Effector CD4-positive, alpha-beta T cell (primary cell): ENCODE measurements at places on chromosomes 12 and 14.

DNA sequence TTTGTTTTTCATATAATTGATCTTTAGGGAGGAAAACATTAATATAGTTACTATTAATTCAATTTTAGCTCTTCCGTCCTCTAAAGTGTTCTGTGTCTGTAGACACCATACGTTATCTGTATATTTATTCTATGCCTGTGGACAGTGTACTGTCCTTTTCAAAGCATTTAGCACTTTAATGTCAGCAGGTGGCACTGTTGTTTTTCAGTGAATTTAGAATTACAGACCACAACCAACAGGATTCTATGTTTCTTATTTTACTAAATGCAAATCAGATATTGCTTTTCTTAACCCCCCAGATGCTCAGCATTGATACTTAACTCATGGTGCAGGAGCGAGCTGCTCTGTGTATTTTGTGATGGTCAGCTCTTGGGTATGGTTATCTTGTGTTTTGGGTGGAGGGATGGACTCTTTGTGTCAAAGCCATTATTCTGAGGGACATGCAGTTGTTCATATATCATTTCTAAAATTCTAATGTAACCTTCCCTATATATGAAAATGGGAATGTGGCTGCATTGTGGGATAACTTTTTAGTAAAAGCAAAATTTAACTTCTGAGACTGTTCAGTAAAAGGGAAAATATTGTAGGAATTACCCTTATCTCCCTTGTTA, 65.2 kb downstream of the PAPOLA start:
- DNase-seq = no peak

GRCh38 chr14:77917491-77918201, 117.7 kb downstream of the ADCK1 start:
- no peak for DNase-seq

DNA sequence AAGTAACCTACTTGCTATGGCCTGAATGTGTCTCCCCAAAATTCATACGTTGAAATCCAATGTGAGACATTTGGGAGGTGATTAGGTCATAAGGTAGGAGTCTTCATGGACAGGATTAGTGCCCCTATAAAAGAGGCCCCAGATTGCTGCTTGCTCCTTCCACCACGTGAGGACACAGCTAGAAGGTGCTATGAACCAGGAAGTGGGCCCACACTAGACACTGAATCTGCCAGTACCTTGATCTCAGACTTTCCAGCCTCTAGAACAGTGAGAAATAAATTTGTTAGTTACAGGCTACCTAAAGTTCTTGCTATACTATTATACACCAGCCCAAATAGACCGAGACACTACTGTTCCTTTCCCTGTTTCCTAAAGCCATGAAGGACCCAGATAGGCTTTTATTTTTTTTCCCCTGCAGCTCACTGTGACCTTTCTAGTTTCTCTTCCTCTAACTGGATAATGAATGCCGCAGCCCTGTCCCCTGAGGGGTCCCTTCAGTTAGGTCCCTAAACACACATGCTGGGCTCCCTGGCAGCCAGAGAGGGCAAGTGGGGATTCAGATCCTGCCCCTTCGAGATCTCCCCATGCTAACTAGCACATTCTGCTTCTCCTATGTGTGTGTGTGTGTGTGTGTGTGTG, 19.3 kb downstream of the SLC25A3 start:
- no peak for DNase-seq

- DNase-seq = peak; percentile 50
Measured at GRCh38 chr14:63853831-63854293, 1.1 kb downstream of the SYNE2 start.

GRCh38 chr12:115785548-115785947, 491.9 kb downstream of the MED13L start:
- no peak for DNase-seq

DNA sequence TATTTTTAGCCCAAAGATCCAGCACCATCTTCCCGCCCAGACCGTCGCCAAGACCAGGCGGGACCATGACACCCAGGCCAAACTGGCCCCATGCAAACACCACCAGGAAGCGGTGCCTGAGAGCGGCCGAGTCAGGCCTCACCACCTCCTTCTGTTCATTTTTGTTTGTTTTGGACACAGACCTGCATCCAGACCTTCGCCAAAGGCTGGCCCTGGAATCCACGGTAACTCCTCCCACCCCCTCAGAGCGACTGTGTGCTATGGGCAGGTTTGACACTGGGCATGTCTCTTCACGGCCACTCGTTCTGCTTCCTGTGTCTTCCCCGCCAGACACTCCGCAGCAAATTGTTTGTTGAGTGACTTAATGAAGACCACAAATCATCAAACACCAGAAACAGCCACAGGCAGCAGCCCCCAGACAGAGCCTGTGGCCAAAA, 47.1 kb downstream of the NCOR2 start:
- DNase-seq = no peak

DNA sequence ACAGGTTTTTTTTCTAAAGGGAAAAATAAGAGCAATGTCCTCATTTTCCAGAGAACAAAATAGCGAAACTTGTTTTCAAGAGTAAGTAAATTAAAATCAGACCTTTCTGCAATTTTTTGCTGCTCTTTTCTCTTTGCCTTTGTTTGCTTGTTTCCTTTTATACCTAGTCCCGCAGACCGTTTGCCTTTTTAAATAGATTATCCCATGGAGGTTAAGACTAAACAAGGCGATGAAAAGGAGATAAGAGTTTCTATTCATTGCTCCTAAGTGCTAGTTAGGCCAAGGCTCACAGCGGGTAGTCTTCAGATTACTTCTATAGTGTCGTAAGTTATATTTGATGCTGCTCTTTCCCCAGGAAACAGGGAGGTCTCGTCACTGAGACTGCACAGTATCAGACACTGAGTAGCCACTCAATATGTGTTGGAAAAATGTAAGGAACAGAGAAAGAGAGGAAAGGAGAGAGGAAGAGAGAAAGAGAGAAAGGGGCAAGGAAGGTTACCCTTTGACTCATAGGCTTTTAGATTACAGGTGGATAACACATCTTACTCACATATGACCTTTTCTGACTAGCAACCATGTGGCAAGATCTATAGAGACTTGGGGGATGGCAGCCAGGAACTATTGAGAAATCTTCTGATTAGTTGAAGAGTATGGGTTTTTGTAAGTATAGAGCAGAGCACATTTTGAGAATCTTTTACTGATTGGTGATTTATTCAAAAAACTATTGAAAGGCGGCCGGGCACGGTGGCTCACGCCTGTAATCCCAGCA, 107.5 kb upstream of the PARP11 start:
- DNase-seq = no peak

GRCh38 chr14:75280831-75281653, 2.4 kb downstream of the FOS start:
- DNase-seq = peak; percentile 41

DNA sequence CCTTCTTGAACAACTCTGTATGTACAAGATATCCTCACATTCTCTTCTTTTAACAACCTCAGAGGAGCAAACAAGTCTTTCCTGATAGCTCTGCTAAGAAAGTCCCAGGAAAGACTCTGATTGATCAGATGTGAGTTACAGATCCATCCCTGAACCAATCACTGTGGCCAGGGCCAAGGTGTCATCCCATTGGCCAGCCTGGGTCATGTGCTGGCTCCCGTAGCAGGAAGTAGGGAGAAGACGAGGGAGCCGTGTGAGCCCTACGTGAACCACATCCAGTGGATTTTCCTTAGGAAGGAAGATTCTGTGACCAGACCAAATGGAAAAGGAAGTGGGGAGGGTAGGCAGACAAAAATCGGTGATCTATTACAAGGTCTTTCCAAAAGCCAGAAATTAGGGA, 5.6 kb downstream of the P2RX7 start:
- no peak for DNase-seq

DNA sequence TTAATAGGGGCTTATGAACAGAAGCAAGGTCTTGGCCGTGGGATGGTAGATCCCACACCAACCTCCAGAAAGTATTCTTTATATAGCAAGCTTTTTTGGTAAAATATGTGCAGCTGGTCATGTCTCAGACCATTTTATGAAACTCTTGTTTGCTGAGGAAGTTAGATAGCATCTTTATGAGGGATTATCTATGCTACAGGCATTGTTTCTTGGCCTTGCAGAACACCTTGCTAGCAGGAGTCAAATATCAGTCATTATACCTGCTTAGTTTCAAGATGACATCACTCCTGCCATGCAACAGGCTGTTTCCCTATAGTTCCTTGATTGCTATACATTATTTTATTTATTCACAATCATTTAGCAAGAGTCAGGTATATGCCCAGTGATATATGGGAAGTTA, 84.8 kb upstream of the LRFN5 start:
- DNase-seq = no peak

GRCh38 chr14:49879646-49880204, 13.2 kb upstream of the ARF6 start:
- peak; percentile 35 for DNase-seq

GRCh38 chr14:92780444-92781232, 13.5 kb upstream of the GOLGA5 start:
- no peak for DNase-seq

DNA sequence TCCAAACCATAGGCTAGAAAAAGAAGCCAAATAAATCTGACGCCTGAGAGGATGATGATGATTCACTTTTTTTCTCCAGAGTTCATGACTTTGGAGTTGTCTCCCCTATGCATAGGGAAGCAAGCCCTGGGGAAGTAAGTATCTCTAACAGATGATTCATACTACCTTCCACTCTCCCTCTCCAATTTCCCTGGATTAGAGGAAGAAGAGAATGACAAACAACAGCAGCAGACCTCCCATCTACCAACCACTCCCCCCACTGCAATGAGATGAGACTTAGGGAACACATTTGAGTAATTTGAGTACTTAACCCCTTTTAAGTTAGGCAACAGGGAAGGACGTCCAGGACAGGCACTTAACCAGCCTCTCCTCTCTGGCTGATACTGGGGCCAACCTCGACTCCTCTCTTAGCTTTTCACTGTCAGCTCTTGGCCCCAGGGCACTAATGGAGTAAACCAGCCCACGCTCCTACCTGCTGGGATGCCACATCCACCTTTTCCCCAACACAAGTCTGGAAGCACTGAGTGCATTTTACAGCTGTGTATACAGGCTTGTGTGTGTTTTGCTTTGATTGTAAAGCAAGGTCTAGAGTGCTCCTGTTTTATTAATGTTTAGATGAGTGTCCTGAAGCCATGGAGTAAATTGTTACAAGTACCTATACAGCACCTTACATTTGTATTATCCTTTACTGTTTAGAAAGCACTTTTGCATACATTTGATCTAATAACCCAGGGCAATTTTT, 180.7 kb downstream of the PHLDA1 start:
- DNase-seq = no peak

- DNase-seq = no peak
Measured at GRCh38 chr14:96635850-96636249, 133.7 kb downstream of the PAPOLA start.

- DNase-seq = no peak
Measured at GRCh38 chr12:115451780-115452736, 768.1 kb upstream of the TBX3 start.

DNA sequence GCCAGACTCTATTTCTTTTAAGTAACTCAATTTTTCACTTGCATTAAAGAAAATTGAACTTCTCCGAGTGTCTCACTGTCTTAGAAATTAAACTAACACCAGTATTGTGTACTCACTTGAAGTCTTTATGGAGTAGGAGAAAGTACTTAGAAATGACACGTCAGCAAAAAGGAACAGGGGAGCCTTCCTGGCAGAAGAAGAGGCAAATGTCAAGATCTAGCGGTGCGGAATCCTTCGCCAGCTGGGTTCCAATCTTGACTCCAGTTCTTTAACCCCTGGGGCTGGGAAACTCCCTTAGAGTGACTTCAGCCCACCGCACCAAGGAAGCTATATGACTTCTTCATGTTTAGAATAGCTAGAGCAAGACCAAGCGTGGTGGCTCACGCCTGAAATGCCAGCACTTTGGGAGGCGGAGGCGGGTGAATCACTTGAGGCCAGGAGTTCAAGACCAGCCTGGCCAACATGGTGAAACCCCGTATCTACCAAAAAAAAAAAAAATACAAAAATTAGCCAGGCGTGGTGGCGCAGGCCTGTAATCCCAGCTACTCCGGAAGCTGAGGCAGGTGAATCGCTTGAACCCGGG, 34.4 kb downstream of the WBP11 start:
- no peak for DNase-seq

DNA sequence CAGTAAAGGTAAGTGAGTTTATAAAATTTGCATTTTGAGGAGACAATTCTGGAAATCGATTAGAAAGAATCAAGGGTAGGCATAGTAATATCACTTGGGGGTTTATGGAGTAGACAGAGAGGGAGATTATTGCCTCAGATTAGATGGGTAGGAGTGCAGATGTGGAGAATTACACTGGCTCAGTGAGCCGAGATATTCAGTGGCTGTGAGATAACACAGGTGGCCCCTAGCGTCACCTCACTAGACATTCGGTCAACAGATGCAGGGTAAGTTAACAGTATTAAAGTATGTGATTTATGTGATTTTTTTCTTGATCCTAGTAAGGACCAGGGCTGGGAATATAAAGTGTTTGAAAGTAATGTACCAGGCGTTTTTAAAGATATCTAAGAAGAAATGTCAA, 39.6 kb upstream of the KLRD1 start:
- DNase-seq = no peak

DNA sequence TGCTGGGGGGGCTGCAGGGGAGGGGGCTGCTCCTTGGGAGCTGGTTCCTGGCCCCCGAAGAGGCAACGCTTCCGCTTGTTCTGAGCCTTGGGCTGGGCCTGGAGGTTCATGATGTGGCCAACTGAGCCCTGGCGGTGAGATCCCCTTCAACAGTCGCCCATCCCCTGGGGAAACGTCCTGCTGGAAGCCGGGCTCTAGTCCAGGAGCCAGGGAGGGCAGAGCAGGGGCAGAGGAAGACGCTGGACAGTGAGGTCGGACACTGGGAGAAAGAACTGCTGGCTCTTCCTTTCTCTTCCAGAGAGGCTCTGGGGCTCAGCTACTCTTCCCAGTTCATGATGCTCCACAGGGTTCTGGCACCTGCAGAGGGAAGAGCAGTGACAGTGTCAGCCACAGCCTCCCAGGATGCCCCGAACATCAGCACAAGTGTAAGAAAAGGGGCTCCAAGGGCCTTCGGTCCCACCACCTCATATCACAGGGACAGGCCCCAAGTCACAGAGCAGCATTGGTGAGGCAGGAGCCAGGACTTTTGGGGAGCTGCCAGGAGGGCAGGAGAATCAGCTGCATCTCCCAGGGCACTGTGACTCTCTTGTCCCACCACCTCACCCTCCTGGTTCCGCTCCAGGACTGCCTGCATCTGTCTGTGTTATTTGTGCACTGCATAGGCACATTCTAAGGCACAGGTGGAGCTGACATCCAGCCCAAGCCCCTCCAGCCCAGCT, 25.9 kb upstream of the PNMA1 start:
- no peak for DNase-seq

- DNase-seq = no peak
Measured at GRCh38 chr12:39440101-39440500, 2.8 kb downstream of the KIF21A start.

GRCh38 chr12:12918781-12919389, 27.5 kb downstream of the GPRC5A start:
- DNase-seq = no peak

GRCh38 chr12:103016381-103016780, 58.9 kb downstream of the ASCL1 start:
- DNase-seq = no peak
